NCI-H2081 (cell line): ENCODE measurements at places on chromosomes 11 and 22.

- no peak for DNase-seq
Measured at GRCh38 chr11:108825381-108825780, 160.5 kb downstream of the DDX10 start.

GRCh38 chr11:12642806-12643428, 31.3 kb upstream of the TEAD1 start:
- DNase-seq, result no peak

- DNase-seq, result no peak
Measured at GRCh38 chr22:38109371-38110001, 998 bp downstream of the BAIAP2L2 start.

DNA sequence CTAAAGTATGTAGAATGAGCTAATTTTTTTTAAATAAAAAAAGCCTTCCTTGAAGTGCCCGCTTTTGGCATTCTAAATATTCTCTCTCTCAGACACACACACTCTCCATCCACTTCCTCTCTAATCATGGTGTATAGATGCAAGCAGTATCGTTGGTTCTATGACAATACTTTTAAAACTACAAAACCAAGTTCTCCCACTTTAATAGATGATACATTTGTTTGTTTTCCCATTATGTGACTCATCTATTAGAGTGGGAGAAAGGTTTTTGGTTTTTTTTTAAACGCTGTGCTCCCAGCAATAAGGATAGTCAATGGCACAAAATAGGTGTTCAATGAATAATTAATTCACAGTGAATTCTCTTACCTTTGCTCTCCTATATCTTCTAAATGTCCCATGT, 44.6 kb downstream of the FZD4 start:
- no peak for DNase-seq

- no peak for DNase-seq
Measured at GRCh38 chr22:47444746-47445065, 682.3 kb downstream of the TBC1D22A start.
